ENCODE measurements at places on chromosomes 5 and 9. TPM values are rescaled to one million over a fixed set of nuclear protein-coding genes. Genes with fewer than 3 reads are reported as not detected.

FGF10 gene
- total RNA-seq = not detected

PSAT1 gene
- total RNA-seq = 326 TPM

OSTF1 gene
- total RNA-seq = 43.0 TPM

SLC46A2 gene
- total RNA-seq = not detected

REEP2 gene
- 16.0 TPM for total RNA-seq

ANKRD34B gene
- total RNA-seq = 0.20 TPM

CD14 gene
- 0.34 TPM for total RNA-seq

ANKRD31 gene
- 0.07 TPM for total RNA-seq

ZNF483 gene
- total RNA-seq = 2.5 TPM

PRR16 gene
- total RNA-seq = 9.1 TPM

WNK2 gene
- 0.89 TPM for total RNA-seq

VAV2 gene
- total RNA-seq = 41.6 TPM

IL3 gene
- not detected for total RNA-seq

CER1 gene
- total RNA-seq = 2.8 TPM

FOXD4L4 gene
- total RNA-seq = not detected

CCDC192 gene
- total RNA-seq = not detected

AMBP gene
- not detected for total RNA-seq

PHF24 gene
- total RNA-seq = 0.16 TPM

FAM114A2 gene
- total RNA-seq = 29.7 TPM

HRCT1 gene
- 0.62 TPM for total RNA-seq

IL7R gene
- total RNA-seq = 10.8 TPM

DMRT3 gene
- not detected for total RNA-seq

RNF183 gene
- total RNA-seq = not detected

UQCRQ gene
- 409 TPM for total RNA-seq

GABRA6 gene
- not detected for total RNA-seq

RPL7A gene
- total RNA-seq = 1,213 TPM

ERBIN gene
- total RNA-seq = 80.8 TPM

SARDH gene
- total RNA-seq = 3.7 TPM

LRRC19 gene
- not detected for total RNA-seq

GBGT1 gene
- 8.5 TPM for total RNA-seq

LPAR1 gene
- 11.5 TPM for total RNA-seq

GDNF gene
- 20.5 TPM for total RNA-seq

PLAC8L1 gene
- 2.7 TPM for total RNA-seq

BHMT2 gene
- total RNA-seq = not detected

COL27A1 gene
- 31.2 TPM for total RNA-seq

ORM2 gene
- total RNA-seq = not detected

FOXD4 gene
- total RNA-seq = 0.31 TPM

SLC6A7 gene
- total RNA-seq = not detected

MARVELD2 gene
- 10.6 TPM for total RNA-seq

TSLP gene
- 0.43 TPM for total RNA-seq

PCDHGC5 gene
- total RNA-seq = 10.9 TPM

FBN2 gene
- total RNA-seq = 105 TPM

OBP2B gene
- total RNA-seq = not detected

ZBED3 gene
- 6.0 TPM for total RNA-seq

PCDHB16 gene
- total RNA-seq = 3.2 TPM

DIRAS2 gene
- total RNA-seq = 0.27 TPM

HNRNPK gene
- total RNA-seq = 488 TPM

GLRA1 gene
- total RNA-seq = not detected

NSG2 gene
- 0.38 TPM for total RNA-seq

NOXA1 gene
- 0.50 TPM for total RNA-seq

PCDHA9 gene
- total RNA-seq = 1.1 TPM

SYK gene
- total RNA-seq = 0.41 TPM

HSPB3 gene
- total RNA-seq = not detected
